ENCODE measurements at places on chromosomes 3 and 15.

DNA sequence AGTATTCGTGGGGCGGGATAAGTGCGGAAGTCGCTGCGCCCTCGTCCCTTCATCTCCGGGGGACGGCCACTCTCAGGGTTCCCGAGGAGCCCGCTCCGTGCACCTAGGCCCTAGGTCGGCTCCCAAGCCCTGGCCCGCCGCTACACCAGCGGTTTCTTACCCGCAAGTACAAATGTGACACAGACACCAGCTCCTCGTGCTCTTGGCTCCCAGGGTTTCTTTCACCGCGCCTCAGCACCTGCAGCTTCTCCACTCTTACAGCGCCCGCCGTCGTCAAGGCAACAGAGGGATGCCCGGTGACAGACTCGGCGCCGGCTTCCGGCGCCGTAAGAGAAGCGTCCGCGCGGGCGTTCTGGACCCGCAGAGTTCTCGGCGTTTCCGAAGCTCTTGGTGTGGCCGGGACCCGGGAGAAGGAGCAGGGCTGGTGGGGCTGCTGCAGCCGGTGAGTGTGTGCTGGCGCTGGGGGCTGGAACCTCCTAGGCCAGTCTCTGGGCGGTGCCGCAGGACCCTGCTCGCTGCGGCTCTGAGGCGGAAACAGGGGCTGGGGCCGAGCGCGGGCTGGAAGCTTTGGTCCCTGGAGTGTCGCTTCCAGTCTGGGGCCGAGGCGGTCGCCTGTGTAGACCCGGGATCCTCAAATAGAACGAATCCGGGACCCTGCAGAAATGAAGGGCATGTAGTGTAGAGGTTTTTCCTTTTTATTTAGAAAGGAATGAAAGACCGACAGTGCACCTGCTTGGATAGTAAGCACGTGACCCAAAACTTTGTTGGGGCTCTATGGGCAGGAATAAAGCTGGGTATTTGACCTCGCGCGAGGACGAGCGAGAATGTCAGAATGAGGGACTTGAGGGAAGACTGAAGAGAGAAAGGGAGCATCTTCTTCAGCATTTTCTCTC, 155.4 kb upstream of the GOLGA6L4 start:
- peak; percentile 6 for DNase-seq

GRCh38 chr3:57952208-57952631, 56.0 kb upstream of the FLNB start:
- no peak for DNase-seq

DNA sequence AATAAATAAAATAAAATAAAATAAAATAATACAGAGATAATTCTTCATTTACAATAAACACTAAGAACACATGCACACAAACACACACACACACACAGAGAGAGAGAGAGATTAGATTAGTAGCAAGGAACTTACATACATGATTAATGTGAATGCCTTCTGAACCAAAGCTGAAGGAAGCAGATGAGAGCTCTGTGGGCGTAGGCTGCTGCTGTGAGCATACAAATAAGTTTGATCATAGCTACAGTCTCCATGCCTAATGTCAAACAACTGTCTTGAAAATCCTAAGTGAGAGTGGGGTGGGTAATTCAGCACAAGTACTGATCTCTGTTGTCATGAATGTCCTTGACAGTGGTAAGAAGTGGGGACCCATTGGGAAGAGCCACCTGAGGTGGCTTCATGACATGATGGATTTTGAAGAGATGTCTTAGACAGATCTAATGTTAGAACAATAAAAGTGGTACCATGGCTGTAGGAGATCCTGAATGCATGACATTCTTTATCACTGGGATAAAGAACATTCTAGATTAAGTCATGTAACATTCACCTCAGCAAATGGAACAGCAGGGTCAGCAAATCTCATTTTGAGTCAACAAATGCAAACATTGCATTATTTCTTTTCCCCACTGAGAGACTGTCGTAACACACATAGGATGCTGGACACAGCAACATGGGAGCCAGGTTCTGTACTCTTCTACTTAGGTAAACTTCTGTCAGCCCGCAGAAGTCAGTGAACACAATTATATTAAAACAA, 46.2 kb downstream of the CHL1 start:
- no peak for DNase-seq

GRCh38 chr3:128623762-128624176, 26.8 kb downstream of the RPN1 start:
- DNase-seq, result no peak

GRCh38 chr15:74185710-74186348, 12.3 kb downstream of the ISLR start:
- DNase-seq, result no peak

DNA sequence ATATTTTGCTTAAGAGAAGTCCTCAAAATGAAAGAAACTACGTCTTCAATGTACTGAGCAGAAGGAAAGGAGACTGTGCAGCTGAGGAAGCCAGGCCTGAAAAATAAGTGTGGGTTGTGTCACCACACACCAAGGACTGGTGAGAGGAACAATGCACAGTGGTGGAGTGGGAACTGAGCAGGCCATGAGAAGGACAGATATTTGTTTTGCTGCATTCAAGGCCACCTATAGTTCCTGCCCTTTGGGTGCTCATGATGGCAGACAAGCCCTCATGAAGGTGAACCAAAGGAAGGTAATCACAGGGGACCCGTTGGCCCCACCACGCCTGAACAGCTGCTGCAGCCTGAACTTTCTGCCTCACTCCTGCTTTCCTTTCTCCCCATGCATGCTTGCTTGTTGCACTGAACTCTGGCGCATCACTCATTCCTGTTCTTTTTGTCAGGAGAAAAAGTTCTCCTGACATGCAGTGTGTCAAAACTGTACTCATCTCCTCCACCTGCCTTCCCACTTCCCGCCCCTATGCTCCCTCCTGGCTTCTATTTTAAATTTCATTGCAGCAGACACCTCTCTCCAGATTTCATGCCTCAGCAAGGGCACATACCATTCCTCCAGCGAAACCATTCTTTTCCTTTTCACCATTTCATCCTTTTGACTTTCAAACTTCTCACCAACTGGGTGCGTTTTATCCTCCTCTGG, 2.2 kb upstream of the RNF7 start:
- no peak for DNase-seq

DNA sequence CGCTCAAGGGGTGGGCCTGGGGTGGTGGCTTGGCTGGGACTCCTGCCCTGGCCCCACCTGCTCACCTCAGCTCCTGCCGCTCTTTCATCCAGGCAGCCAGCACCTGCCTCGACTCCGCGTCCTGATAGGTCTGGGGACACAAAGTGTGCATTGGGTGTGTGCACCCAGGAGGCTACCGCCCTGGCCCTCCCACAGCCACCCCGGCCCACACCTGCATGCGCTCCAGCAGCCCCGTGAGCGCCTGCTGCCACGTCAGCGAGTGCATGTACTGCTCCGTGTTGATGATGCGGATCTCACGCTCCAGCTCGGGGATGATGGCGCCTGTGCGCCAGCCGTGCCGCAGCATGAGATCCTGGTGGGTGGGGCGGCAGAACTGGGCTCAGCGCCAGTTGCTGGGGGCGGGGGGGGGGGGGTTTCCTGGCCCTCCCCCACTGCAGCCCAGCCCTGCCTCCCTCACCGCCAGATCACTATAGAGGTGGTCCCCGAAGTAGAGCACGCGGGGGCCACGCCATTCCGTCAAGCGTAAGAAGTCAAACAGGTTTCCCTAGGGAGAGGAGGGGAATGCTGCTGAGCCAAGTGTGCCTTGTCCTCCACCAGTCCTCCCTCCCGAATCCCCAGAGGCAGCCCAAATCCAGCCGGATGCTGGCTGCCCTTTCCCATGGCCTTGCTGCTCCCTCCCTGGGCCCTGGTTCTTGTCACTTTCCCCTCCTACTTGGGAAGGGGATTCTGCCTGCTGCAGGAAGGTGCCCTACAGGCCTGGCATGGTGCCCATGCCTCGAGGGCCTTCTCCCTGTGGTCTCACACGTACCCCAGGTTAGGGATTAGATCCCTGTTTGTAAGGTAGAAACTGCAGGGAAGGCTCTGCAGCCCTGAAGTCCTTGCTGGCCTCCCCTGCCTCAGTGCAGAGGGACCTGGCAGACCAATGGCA, 8.6 kb downstream of the NT5DC2 start:
- no peak for DNase-seq

GRCh38 chr3:146817704-146818103, 212.6 kb upstream of the PLSCR5 start:
- no peak for DNase-seq

GRCh38 chr15:58795825-58796224, 24.7 kb downstream of the MINDY2 start:
- no peak for DNase-seq

DNA sequence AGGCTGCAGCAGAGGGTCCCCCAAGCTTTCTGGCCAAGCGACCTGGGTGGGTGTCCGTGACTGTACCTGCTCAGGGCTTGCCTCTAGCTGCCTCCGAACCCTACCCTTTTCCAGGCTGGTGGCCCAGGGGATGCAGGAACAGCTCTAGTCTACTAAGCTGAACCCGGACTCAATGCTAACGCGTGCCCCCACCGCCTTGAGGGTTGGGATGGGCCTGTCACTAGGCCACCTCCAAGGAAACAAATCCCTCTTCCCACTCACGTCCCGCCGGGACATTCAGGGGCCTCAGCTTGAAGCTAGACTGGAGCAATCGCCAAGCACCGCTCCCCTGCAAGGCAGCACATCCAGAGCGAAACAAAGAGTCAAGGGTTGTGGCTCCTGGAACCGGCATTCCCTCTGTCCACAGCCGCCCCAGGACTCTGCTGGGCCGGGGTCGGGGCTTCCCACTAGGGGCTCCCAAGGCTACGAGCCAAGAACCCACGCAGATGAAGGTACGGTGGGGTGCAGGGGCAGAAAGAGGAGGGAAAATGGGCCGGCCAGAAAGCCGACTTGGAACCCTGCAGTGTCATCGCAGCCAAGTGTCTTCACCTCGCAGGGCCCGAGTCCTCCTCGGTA, 2.9 kb downstream of the FBXL22 start:
- DNase-seq, result no peak

GRCh38 chr15:50077176-50077575, 41.9 kb downstream of the ATP8B4 start:
- no peak for DNase-seq

DNA sequence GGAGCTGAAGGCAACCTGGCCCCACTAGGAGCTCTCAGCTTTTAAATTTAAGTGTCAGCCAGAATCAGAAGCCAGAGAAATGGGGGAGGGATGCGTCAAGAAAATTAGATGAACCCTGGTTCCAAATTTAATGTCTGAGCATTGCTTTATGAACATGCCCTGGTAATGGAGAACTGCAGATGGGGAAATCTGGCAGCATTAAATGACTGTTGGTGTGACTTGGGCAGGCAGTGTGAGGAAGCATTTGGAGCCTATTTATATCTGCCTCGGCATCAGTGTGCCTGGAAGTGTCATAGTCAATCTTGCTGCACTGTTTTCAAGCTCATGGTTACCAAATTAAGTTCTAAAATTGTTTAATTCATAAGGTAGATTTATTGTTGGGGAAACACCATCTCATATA, 29.0 kb downstream of the NME9 start:
- DNase-seq, result no peak

GRCh38 chr15:93283854-93284253, 194.8 kb upstream of the RGMA start:
- no peak for DNase-seq

GRCh38 chr15:42037656-42038055, 16.8 kb upstream of the PLA2G4E start:
- no peak for DNase-seq

- DNase-seq, result no peak
Observed at GRCh38 chr15:99477791-99478471, 87.9 kb upstream of the MEF2A start.

- no peak for DNase-seq
Observed at GRCh38 chr15:28899061-28899738, 13.4 kb downstream of the APBA2 start.

GRCh38 chr15:75770131-75770530, 57.5 kb upstream of the CSPG4 start:
- DNase-seq, result no peak

DNA sequence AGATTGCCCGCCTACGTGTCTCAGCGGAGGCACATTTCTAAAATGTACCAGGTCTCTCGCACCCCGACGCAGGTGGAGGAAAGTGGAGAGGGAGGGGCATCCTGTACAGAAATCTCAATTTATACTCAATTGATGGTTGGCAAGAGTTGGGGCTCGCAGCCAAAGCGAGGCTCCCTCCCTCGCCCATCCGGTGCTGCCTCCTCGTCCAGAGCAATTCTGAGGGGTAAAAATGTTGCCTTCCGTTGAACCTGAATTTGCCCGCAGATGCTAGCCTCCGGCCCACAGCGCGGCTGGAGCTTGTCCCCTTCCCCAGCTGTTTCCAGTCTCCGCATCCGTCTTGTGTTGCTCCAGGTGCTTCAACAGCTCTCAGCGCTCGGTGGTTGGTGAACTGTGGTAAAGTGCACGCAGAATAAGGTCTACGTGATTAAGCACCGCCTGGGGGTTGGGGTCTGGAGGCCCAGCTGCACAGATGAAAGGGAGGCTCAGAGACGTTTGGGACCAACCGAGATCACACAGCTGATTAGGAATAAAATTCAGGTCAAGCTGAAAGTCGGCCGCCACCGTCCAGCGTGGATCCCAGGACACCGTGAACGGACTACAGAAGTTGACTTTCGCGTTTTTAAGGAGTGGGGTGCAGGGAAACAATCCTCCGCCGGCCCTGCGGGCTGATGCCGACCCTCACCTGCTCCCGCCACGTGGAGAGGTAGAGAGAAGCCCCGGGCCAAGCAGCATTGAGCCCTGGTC, 846 bp upstream of the POLG start:
- no peak for DNase-seq

DNA sequence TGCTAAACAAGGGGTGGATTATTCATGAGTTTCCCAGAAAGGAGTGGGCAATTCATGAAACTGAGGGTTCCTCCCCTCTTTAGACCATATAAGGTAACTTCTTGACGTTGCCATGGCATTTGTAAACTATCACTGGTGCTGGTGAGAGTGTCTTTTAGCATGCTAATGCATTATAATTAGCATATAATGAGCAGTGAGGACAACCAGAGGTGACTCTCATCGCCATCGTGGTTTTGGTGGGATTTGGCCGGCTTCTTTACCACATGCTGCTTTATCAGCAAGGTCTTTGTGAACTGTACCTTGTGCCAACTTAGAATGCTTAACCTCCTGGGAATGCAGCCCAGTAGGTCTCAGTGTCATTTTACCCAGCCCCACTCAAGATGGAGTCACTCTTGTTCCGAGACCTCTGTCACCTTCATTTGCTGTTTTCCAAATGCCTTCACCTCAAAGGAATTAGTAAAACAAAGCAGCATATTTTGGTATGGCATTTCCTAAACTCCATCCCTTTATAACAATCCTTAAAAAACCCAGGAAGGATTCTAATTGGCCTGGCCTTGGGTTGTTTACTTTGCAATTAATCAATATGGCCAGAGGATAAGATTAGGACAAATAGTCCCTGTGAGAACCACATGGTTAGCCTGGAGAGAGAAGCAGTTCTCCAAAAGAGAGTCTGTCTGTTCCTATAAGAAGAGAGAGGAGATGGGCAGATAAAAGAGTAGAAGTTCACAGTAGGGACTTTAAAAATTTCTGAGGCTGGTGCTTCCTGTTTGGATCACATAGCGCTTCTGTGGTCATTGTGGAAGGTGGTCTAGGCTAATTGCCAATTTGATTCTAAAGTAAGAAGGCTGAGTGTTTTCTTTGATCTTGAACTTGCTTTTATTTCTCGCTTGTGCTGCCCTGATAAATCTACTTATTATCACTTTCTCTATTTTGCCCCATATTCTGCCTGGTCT, 155.2 kb upstream of the EOMES start:
- DNase-seq, result no peak

- DNase-seq, result no peak
Observed at GRCh38 chr3:112769286-112769978, 77.2 kb downstream of the CD200R1L start.

- no peak for DNase-seq
Observed at GRCh38 chr15:75360391-75360790, 8.0 kb downstream of the MAN2C1 start.
